ENCODE measurements at places on chromosomes 7 and 10.

DNA sequence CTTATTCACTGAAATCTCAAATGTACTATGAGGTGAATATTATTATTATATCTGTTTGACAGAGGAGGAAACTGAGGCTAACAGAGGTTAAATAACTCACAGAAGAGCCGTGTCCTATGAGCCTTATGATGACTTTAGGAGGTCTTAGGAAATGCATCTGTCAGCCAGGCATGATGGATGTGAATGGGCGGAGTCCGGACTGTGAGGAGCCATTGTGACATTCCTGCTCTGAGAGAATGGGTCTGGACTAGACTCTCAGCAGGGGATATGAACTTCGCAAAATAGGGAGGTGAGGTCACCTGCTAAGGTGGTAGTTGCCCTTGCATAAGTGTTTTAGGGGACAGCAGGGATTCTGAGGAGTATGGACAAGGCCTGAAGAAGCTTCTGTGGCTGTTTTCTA, 153.6 kb downstream of the TMEM178B start:
- DNase-seq: no peak

- DNase-seq: no peak
Measured at GRCh38 chr7:135536150-135536549, 21.6 kb upstream of the NUP205 start.

GRCh38 chr10:52210161-52210560, 103.9 kb upstream of the DKK1 start:
- no peak for DNase-seq

DNA sequence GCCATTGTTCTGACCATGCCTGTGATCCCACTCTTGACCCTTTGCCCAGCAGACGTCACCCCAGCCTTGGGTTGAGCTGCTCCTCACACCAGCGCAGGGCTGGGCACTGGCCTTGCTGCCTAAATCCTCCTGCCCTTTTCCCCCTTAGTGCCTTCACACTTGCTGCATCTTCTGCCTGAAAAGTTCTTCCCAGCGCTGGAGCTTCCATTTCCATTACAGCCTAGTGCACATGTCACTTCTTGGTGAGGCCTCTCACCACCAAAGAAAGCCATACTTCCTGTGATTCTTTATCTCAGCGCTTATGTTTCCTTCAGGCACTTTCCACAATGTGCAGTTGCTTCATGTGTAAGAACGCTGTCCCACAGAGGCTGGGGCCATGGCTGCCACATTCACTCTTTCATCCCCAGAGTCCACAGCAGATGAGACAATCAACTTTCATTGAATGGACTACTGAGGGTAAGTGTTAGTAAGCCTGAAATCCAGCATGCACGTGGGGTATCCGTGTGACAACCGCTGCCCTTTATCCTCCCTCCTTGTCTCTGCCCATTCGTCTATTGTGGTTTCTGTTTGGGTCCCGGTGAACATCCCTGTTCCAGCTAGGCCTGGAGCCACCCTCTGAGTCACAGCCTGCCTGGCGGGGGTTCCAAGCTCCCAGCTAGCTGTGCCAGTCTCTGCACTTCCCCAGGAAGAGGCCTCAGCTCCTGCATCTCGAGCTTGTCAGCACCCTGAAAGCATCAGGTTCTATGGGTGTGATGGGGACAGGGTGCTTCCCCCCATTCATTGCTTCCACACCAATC, 37.3 kb downstream of the ADRA2A start:
- DNase-seq: no peak

- DNase-seq: no peak
Measured at GRCh38 chr10:72027498-72027897, 60.9 kb downstream of the SPOCK2 start.

- DNase-seq: no peak
Measured at GRCh38 chr7:105691082-105691679, 109.9 kb upstream of the EFCAB10 start.

GRCh38 chr7:27066148-27066547, 29.7 kb downstream of the HOXA1 start:
- DNase-seq: peak; percentile 58

DNA sequence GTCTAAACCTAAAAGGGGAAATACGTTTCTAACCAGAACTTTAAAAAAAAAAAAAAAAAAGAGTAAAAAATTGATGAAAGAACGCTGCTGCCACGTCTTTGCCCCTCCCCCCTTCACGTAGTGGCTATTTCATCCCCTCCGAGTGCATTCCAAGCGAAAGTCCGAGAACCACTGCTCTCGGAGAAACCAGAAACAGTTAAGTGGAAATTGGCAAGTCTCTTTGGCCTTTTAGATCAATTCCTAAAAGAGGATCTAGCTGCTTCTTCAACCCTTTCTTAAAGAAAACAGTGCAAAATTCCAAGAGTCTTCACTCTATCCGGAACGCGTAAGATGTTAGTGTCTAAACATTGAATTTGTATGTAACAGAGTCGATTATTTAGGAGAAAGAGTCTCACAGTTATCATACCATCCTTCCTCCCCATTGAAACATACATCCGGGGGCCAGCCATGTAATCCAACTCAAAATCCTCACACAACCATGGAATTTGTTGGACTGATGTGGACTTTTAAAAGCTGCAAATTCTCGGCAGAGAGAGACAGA, 1.1 kb downstream of the P4HA1 start:
- DNase-seq: peak; percentile 64

- no peak for DNase-seq
Measured at GRCh38 chr10:123565691-123566660, 100.2 kb upstream of the GPR26 start.

DNA sequence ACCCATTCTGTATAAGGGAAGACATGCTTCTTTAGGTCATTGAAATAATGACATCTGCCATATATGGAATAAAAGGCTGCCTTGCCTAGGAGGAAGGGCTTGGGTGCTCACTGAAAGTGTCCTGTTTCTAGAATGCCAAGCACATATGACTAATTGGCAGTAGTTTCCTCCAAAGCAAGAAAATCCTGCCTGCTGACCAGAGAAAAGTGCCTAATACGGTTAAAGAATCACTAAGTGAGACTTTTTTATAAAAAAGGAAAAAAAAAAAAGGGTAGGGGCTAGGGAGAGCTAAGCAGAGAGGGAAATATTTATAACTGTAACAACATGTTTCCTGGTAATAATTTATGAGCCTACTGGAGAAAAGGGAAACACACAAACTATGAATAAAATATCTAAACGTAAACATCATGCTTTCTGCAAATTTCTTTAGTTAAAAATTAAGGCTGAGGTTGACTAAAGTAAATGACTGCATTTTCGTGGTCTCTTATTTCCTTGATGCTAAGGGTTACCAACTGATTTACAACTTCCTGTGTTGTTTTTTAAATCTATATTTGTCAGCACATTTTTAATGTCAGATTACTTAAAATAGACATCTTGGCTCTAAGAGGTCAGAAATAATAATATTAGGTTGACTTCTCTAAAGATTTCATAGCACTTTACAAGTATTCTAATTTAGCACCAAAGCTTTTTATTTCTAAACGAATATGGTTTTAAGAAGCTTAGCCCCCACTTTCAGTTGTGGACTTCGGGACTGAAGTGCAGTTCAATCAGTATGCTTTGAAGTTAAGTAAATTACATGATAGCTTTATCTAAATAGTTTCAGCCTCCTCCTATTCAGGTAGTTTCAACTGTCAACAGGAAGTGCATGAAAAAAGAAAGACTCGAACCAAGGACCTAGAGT, 89.6 kb downstream of the CABCOCO1 start:
- peak; percentile 22 for DNase-seq

DNA sequence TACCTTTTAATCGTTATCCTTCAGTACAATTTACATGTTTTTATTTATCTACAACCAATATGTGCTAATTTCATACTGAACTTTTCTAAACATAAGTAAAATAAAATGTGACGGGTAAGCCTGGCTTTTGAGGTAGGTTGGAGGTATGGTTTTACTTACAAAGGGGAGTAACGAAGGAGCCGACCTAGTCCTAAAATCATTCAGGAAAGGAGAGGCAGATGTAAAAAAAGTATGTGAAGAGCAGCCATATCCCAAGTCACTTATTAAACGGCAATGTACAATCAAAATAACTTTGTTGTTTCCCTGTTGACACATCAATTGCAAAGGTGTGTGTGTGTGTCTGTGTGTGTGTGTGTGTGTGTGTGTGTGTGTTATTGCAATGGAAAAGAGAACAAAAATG, 351.3 kb downstream of the CRPPA start:
- no peak for DNase-seq

DNA sequence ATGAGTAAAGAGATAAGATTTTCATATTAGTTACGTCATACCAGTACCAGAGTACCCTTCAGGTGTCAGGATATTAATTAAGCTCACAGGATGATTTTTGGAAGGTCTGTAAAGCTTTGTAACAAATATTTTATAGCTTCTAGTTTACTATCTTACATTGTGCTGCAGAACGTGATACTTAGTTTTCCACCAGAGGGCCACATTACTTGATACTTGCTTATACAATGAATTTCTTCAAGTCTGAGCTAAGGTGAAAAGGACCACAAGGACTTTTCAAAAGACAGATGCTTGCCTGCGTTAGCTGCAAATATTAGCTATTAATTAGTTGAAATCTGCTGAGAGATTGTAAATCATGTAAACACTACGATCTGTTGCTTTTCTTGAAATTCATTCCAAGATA, 12.2 kb downstream of the FOXP2 start:
- DNase-seq: no peak

DNA sequence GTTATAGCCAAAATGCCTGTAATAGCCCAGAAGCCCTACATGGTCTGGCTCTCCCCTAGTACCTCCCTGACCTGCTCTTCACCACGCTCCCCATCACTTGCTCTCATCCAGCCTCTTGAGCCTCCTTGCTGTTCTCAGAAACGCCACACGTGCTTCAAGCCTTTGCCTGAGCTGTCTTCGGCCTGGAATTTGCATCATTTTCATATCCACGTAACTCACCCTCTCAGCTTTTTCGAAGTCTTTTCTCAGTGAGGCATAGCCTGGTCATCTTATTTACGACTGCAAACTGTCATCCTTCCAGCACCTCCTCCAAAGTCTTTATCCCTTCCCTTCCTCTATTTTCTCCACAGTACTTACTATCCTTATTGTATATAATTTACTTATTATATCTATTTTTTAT, 151.0 kb upstream of the AHR start:
- DNase-seq: no peak

DNA sequence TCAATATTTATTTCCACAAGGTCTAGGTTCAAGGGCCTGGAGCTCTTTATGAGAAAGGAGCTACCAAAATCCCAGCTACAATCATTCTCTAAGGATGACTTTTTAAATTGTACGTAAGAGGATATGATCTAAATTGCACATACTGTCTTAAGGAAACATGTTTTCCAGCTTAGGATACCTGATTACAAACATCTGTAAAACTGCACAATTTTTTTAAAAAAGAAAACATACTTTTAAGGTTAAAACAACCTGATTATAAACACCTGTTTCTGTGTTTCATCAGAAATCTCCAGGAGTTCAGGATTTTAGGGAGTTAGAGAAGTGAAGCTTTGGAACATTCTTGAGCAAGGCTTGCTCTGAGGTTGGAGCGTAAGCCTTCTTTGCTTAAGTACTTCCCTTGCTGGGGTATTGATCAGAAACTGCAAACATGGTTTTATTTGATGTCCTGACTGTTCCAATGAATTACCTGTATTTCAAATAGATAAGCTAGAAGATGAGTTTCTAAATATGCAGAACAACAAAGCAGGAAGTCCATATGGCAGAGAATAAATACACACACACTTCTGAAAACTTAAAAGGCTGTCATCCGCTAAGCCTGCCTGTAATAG, 248.6 kb downstream of the GFRA1 start:
- DNase-seq: no peak

DNA sequence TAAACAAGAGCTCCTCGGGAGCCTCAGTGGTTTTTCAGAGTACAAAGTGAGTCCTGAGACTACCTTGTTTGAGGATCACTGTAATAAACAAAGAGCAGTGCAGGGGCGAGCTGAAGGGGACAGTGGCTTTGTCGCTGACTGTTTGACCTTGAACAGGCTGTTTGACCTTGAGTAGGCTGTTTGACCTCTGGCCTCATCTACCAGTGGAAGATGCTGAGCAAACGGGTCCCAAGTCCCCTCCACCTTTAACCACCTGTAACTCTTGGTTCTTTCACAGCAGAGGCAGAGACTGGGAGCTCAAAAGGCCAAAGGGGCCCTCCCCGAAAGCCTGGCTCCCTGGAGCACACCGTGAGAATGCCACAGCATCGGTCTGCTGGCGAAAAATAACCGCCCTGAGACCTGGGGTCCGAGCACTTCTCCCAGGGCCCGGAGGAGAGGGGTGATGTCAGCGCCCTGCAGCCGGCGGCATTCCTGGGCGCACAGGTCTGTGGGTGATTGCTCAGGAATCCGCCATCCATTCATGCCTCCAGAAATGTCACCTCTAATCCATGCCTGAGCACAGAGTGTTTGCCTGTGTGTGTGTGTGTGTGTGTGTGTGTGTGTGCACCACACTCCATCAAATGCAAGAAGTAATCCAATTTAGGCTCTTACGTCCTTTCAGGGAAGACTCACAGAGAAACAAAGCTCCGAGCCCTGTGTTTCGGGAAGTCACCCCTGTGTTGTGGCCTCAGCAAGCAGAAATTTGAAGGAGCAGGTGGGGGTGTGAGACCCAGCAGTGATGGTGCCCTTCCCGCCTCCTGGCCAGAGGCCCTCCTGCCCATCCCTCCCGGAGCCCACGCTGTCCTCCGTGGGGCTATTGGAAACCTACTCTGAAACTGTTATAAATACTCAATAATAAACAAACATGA, 66.5 kb downstream of the ASB13 start:
- DNase-seq: no peak

GRCh38 chr10:18666810-18667209, 7.6 kb downstream of the ARL5B start:
- DNase-seq: peak; percentile 56

DNA sequence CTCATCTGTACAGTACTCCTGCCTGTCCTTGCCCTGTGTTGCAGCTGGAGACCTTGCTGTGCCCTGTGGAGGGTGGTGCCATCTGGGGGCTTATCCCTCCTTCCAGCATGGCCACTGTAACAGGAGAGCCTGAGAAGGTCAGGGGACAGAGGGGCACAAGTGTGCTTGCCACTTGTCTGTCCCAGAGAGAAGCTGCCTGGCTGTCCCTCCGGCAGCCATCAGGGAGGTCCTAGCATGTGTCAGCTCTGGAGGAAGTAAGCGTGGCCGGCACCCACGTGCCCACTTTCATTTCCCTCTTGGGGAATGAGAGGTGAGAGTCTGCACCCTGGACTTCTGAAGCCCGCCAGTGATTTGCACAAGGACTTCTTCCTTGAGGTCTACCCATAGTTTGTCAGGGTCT, 97.0 kb upstream of the PPIF start:
- DNase-seq: no peak

- DNase-seq: peak; percentile 57
Measured at GRCh38 chr10:17146892-17147291, 17.3 kb upstream of the CUBN start.

- no peak for DNase-seq
Measured at GRCh38 chr10:132965411-132966057, 23.2 kb upstream of the CFAP46 start.

GRCh38 chr7:2631946-2632732, at the start of gene TTYH3:
TTYH3 (plus strand) TSS chr7:2631986; CDS start chr7:2632156, 170 bp downstream.
- DNase-seq: no peak

All from fibroblast of skin of left quadriceps (primary cell).